ENCODE measurements at places on chromosomes 5 and 9. TPM values are rescaled to one million over a fixed set of nuclear protein-coding genes. Genes with fewer than 3 reads are reported as not detected.

- no peak for DNase-seq
Observed at GRCh38 chr9:3012842-3013241, 168.9 kb upstream of the PUM3 start.

Gene CTNNA1
- total RNA-seq, result 427 TPM

DNA sequence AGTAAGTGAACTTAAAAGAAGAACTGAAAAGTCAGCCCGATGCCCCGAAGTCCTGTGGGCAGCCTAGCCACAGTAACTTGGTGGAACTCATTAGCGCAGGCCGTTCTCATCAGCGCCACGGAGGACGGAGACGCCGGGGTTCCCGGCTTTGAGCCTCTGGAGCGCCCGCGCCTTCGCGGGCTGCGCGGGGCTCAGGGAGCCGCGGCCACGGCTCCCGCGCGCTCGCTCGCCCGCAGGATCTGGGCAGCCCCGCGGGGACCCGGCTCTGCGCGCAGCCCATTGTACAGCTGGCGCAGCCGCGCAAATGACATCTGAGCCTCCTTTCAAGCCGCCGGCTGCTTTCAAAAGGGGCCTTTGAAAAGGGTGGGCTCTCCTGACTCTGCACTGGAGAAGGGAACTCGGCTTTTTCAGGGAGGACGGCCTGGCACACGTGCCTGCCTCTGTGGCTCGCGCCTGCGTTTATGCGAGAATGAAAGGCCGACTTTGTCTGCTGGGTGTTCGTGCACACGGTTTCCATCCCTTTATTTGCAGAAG, 40.7 kb downstream of the TLR4 start:
- peak; percentile 25 for DNase-seq

Gene CDC14B
- 11.5 TPM for total RNA-seq

DNA sequence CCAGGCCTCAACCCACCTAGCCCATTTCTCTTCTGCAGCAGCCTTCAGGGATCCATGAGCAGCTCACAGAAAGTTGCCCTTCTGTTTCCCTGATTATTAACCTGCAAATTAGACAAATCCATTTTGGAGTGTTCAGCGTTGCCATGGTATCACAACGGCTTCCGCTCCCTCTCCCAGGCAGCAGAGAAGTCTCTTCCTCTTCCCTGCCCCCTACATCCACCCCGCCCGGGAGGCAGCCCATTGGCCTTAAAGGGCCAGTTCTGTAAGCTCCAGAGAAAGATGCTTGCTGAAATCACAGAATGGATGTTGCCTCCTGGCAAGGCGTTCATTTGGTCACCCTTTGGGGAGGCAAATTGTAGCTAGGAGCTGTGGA, 47.7 kb upstream of the BOD1 start:
- DNase-seq, result peak; percentile 55

Gene HACD4
- 5.3 TPM for total RNA-seq
